ENCODE measurements at places on chromosomes 6 and 20.

DNA sequence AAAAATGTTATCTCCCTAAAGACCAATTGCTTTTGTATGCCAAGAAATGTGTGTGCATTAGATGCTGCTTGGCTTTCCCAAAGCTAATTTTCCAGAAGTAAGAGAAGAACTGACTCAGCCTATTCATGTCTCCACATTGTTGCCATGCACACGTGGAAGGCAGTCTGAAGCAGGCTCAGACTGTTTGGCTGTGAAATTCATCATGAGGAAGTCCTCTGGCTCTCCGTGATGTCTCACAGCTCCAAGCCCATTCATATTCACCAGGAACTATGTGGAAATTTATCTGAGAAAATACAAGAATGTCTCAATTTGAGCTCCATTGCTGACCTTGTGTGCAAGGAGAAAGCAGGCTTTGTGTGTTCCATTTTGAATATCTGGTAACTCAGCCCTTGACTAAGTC is 1022.2 kb upstream of the GJE1 start:
- DNase-seq = no peak

DNA sequence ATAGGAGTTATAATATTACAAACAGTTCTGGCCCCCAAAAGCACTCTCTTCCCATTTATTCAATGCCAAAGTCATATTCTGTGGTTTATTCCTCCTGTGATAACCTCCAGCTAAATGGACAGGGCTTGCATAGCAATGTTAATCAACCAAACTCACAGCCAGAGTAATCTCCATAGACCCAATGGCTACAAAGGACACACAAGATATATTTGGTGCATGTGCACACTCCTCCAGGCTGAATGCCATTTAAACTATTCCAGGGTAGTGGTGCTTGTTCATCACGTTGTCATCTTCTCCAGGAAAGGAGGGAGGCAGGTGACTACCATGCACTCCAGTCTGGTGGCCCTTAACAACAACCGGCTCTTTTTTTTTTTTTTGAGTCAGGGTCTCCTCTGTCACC is 56.8 kb downstream of the B3GAT2 start:
- no peak for DNase-seq

- DNase-seq = no peak
Measured at GRCh38 chr6:136103763-136104311, 146.3 kb downstream of the MTFR2 start.

DNA sequence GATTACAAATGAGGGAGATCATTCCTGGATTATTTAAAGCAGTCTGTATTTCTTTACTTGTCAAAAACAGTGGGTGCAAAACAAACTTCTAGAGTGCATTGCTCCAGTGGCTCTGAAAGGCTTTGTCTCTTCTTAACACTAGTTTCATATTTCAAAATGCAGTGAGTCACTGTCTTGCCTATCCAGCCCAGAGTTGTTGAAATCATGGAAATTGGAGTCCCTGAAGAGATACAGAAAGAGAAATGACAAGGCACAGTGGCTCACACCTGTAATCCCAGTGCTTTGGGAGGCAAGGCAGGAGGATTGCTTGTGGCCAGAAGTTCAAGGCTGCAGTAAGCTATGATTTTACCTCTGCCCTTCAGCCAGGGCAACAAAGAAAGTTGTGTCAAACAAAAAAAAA is 11.3 kb downstream of the SLC2A12 start:
- DNase-seq = no peak

GRCh38 chr20:36826554-36827244 is 49.2 kb upstream of the TLDC2 start:
- no peak for DNase-seq

- DNase-seq = no peak
Measured at GRCh38 chr6:14396826-14397517, 279.4 kb downstream of the CD83 start.

DNA sequence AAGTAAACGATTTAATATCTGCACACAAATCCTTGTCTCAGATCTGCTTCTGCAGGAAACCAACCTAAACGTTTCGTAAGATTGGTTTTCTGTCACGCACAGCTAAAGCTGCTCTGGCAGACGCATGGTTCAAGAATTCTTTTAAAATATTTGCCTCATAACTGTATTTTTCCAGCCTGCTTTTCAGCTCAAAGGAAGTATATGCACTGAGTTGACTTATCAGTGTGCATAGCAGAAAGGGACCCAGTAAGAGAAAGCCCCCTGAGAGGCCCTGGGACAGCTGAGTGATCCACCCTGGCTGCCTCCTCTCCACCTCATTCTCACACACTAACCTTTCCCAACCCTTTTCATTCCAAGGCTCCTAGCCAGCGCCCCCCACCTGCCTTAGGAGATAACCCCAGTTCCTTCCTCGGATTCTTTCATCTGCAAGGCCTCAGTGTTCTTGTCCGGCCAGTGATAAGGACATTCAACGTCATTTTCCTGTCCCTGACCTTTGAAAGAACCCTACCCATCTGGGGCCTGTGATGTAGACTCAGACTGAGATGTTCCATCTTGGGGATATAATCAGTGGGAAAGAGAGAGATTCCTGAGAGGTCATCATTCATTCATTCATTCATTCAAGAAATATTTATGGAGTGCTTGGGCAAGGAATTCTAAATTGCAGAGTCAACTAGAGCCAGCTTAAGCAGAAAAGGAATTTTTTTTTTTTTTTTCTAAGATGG is 22.4 kb upstream of the SLC9A8 start:
- DNase-seq = no peak

DNA sequence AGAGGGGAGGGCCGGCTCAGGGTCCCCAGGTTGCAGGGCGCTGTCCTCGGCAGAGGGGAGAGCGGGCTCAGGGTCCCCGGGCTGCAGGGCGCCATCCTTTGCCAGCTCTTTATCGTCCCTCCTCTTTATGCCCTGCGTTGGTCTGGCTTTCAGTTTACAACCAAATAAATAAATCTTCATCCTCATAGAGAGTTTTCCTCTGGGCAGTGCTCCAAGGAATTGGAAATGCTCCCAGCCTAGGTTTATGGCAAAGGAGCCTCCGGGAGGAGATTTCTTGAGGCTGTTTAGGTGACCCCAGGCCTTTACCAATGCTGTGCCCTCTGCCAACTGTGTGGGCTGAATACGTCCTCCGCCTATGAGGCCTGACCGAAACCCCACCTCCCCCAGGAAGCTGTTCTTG is 60.2 kb downstream of the CHMP4B start:
- DNase-seq = no peak

DNA sequence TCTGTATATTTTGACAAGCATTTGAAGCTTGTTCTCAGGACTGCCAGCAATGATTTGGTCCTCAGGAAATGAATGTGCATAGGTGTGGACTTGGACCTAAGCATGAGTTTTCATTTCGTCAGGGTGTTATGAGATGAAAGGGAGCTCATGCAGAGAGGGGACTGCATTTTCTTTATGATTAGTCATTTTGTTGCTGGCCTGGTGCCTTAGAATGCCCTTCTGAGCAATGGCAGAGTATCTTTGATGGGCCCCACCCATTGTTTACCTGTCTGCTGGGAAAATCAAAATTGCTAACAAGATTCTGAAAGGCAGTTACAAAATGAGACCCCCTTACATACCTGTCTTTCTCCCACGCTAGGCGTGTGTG is 51.5 kb upstream of the MTHFD1L start:
- DNase-seq = no peak

DNA sequence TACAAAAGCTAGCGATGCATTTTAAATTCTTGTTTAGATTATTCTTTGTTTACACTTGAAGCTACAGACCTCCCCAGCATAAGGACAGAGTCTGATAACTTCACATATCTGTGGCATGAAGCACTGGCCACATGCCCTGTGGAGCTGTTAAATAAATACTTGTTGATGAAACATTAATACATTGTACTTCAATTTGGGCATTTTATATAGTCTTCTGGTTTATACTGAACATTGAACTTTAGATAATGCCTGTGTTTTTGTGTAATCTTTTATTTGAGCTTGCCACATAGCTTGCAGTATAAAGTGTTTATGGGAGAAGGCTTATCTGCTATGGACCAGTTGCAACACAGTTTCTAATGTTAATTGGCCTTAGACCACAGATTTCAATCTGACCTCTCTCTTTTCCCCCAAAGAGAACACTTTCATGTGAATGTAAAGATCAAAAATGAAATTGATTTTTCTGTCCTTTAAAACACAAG is 48.2 kb downstream of the FRK start:
- no peak for DNase-seq

GRCh38 chr6:7106215-7106751 is 1.5 kb upstream of the RREB1 start:
- DNase-seq = no peak

DNA sequence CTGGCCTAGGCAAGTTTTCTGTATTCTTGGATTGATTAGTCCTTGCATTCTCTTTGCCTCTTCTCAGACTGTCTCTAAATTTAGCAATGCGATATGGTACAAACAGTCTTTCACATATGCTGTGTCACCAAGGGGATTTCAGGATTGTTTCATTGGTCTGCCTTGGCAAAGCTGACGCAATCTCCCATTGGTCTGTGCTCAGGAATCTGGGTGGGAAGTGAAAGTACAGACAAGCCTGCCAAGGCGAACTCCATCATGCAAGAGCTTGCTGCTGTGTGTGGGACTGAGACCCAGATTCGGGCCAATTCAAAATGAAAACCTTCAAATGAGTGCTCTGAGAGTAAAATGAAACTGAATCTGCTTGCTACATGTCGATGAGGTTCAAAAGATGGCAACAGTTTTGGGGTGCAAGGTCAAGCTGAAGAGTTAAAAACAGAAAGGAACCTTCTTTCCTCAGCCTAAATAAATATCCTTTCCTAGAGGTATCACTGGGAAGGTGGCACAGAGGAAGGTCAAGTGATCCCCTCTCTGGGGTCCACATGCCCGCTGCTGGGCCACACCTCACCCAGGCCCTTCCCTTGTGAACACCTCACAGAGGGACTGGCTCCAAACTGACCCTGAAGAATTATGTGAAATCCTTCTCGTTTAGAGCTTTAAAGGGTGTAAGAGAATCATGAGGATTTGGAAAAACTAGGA is 198.8 kb upstream of the PREP start:
- peak; percentile 70 for DNase-seq

DNA sequence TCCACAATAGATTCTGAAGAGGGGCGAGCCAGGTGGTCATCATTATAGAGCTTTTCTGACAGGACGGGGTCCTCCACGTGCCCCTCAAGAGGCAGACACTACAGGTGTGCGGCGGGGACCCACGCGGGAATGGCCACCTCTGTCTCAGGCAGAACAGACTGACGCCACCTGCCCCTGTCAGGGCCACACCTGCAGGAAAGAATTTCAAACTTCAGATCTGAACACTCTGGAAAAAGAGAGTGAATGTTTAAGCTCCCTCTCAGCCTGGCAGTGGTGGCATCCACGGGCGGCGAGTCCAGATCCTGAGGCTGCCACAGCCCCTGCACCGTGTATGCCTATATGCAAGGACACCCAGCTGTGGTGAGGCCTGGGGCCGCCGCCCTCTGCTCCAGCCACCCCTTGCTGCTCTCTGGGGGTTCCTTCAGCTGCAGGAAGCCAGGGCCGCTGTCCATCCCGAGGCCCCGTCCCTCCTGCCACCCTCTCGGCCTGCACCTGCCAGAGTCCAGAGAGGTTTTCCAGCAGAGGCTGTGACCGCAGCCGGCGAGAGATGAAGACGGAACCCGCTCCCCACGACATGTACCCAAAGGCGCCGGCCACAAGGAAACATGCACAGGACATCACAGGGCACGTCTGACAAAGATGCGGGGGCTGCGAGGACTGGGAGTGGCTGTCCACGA is 234.9 kb downstream of the ERMARD start:
- no peak for DNase-seq

DNA sequence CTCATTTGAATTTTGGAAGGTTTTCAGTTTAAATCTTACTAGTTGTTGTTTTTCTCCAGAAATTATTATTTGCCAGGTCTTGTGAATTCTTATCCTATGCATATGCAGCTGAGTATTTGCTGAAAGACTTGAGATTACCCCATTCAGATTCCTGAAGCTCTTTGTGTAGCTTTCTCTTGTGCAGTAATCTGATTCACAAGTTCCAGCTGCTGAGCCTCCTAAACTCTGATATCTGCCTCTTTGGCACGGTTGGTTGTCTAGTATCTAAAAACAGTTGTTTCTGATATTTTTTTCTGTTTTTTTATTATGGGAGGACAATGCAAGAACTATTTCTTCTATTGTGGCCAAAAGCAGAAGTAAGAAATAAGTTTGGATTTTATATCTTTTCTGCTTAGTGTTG is 863.9 kb upstream of the MANEA start:
- no peak for DNase-seq

DNA sequence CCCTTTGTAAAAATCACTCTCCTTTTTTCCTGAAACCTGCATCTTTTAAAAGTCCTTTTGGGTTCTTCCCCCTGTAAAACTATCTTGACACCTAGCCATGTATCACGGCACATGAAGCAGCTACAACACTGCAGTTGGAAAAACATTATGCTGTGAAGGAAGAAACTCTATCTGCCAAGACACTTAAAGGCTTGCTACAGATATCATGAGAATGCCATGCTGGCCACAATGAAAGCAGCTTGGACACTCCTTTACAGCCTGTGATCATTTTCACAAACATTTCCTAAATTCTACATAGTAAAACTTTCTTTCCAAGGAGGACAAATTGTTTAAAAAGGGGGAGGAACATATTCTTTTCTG is 31.8 kb downstream of the CNKSR3 start:
- DNase-seq = no peak

DNA sequence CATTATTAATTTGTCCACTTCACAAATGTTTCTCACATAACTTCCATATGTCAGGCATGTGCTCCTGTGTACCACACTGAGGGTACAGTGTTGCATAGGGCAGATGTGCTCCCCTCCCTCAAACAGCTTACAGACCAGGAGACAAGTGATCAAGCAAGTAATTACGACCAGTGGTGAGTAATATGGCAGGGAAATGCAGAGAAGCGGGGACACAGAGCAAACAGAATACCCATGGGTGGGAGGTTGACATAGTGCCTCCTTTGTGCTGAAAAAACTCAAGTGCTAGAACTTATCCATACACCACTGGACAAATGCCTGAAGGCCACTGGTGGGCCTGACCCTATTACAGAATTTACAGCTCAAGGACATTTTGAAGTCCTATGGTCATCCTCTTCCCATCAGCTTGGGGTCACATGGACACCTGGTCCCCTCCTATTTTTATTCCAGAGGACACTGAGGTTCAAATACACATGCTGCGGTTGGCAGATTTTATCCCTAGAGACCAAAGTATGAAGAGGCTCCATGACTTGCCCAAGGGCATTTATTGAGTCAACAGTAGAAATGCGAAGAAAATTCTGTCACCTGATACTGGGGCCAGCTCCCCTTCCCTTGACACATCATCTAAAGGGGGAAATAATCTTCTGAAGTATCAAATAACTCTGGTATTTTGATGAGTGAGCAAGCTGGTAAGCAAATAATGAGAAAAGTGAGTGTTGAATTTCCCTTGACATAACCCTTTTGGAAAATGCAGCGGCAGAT is 116.6 kb downstream of the QRSL1 start:
- no peak for DNase-seq

DNA sequence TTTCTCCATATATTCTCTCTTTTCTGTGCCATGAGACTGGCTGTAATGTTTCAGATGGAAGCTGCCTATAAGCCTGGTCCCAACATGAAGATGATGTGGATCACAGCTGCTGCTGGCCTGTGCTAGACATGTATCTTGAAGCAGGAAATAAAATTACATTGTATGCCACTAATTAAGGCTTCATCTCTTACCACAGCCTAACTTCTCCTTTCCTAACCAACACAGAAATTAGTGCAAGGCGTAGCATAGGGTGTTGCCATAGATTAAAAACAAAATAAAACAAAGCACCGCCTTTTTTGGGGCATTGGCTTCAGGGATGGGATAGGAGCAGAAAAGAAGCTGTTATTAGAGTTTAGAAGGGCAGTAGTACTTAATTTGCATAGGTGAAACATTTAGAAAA is 4.7 kb upstream of the SLC17A4 start:
- no peak for DNase-seq
